ENCODE measurements at places on chromosomes 2 and 18.

GRCh38 chr2:170925923-170926322, 3.1 kb upstream of the GORASP2 start:
- DNase-seq: no peak

DNA sequence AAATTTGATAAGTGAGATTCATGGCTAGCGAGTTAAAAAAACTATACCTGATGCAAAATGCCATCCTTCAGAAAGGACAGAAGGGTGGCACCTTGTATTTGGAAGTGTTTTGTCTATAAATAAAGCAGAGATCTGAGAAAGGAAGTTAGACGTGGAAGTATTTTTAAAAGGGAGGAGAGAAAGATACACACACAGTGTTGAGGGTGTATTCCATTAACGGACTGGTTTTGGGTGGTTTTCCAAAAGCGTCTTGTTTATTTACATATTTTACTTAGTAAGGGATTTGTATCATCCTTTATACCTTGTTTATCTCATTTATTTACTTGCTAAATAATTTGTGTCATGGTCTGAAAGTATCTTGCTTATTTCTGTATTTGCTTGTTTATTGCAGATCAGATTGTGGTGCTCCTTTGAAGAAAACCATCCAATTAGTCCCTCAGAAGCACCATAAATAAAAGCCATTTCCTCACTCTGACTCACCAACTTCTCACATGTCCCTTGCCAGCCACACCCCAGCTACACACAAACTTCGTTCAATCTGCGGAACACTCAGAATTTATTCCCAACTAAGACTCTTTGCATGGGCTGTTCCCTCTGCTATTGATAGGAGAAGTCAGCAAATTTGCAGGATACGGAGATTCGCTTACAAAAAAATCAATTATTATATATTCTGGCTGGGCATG, 90.8 kb downstream of the FAM124B start:
- no peak for DNase-seq

GRCh38 chr2:112889976-112890375, 21.0 kb upstream of the IL37 start:
- DNase-seq: no peak

DNA sequence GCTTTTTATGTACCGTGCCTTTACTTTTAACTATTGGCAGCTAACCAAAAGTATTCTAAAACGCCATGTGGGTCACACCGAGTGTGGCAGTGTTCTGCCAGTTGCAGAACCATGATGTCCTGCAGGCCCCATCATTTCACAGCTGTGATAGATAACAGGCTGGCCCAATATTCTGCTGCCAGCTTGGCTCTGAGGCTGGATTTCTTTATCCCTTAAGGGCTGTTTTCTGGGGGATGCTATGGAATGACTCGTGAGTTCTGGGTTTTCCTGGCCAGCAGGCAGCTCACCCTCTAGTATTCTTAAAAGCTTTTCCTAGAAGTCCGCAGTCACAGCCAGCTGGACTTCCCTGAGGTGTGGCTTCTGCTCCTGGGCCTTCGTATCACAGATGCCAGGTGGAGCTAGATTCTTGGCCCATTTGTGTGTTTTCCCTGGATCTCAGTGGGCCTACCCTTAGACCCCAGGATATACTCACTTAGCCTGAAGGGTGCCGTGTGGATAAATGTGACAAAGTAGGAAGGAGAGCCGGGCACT, 41.0 kb downstream of the FHOD3 start:
- no peak for DNase-seq

DNA sequence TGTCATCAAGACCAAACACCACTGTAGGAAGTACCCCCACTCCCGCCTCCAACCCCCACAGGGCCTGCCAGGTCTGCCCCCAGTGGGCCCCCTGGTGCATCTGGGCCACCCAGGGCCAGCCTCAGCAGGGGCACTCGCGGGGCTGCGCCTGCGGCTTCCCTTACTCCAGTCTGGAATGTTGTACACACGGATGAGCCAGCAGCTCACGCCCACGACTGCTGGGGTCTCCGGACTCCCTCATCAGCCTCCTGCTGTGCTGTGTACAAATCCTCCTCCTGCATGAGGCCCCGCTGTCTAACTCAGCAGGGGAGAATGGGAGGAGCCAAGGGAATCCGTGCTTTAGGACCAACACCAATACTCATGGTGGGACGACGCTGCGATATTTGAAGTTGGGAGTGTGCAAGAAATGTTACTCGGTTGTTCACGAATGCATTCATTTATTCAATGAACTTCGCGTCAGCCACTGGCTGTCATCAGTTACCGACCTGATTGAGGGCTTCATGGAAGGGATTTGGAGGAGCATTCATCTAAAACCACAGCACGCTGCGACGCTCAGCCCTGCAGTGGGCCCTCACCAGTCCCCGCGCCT, 654 bp upstream of the ASB1 start:
- DNase-seq: no peak

DNA sequence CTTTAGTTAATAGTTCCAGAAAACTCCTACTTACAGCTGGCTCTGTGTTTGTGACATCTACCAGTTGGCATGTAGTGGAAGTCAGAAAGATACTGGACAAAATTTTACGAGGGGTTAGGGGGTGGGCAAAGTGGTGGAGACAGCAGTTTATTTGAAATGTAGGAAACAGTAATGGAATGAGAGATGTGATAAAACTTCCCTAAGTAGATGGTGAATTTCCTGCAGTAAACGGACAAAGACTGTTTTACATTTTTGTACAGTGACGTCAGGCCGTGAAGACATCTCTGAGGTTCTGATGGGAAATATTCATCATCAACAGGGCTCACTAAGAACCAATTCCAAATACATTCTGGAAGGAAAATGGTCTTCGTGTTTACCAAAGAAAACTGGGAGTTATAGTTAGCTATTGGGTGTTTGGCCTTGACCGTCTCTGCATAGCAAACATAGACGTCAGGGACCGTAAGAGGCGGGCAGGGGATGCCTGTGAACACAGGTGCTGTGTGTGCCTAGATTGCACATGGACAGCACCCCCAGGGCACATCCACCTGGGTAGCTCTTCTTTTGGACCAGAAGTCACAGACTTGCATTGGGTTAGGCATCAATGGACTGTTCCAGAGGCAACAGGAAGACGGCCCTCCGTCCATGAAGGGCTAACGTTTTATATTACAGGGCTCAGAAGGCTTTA, 131.5 kb downstream of the ZNF516 start:
- no peak for DNase-seq

DNA sequence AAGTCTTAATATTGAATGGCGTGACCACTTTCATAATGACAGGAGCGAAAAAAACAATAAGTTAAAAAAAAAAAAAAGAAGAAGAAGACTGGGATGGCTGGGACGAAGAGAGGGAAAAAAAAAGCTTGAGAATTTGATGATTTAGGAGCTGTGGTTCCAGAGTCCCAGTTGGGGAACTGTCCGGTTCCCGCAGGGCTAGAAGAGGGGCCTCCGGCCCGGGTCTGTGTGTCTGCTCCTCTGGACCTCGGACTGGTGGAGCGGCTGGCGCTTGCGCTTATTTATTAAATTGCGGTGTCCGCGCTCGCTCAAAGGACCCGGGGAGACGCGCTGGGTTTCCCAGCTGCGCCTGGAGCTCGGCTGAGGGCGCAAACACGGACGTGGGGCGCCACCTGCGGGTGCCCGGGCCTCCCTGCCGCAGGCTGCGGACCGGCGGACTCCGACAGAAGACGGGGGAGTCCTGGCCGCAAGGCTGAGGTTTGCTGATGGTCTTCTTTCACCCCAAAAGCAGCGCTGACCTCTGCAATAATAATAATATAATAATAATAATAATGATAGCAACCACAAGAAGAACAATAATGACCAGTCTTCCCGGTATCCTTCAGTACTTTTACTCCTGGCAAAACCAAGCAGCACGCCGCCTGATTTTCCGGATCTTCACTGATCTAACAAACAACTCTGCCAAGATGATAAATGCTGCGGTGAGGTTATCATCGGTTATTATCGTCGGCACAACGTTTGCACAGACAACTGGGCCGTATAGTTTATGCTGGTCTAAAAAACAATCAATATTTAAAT, at the start of gene CBLN2:
TSS of gene CBLN2 (minus strand) at position 251 of the 795 bp plus-strand sequence. CDS start 2,182 bp downstream, outside the sequence.
- peak; percentile 93 for DNase-seq

DNA sequence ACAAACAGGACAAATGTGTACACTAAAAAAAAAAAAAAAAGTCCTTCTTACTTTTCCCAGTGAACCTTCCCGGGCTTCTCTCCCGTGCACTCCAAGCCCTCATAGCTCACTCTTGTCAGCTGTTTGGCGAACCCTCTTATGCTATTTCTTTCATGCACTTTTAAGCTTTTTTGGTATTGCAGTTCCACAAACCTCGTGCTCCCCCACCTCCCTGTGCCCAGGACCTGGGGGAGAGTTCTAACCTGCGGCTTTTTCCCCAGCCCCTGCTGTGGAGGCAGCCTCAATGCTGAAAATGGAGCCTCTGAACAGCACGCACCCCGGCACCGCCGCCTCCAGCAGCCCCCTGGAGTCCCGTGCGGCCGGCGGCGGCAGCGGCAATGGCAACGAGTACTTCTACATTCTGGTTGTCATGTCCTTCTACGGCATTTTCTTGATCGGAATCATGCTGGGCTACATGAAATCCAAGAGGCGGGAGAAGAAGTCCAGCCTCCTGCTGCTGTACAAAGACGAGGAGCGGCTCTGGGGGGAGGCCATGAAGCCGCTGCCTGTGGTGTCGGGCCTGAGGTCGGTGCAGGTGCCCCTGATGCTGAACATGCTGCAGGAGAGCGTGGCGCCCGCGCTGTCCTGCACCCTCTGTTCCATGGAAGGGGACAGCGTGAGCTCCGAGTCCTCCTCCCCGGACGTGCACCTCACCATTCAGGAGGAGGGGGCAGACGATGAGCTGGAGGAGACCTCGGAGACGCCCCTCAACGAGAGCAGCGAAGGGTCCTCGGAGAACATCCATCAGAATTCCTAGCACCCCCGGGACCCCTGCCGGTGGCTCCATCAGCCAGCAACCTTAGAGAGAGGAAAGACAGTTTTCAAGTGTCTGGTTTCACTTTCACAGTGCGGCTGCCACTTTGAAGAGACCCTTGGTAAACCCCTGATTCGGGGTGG, 826 bp downstream of the KCNE4 start:
- no peak for DNase-seq

- no peak for DNase-seq
These were observed 150.0 kb upstream of the ARHGAP28 start for GRCh38 chr18:6579486-6579885.

GRCh38 chr2:157911750-157912149, 35.6 kb upstream of the ACVR1 start:
- DNase-seq: no peak

- no peak for DNase-seq
These were observed 92.1 kb downstream of the ACKR3 start for GRCh38 chr2:236661762-236662110.

DNA sequence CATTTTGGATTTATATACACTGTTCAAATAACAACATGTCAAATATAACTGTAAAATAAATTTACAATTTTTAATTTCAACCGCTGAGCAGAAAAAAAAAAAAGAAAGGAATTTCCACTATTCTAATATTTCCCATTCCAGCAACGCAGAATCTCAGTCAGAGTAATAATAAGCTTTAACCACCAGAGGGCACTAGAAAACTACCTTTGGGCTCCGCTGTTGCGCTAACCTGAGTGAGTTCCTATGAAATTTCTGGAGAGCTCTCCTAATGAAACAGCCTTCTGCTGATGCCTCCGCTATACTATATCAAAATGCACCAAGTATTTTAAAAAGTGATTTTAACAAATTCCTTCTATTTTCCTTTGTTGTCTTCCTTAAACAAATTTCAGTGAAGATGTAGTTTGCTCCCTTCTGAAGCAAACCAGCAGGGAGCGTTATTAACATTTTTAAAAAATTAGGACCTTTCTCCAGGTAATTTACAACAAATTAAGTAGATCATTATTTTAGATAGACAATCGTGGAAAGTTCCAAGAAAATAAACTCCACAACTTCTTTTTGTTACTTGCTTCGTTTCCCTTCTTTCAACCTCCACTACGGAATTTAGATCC, 23.0 kb downstream of the ERMN start:
- no peak for DNase-seq

GRCh38 chr2:46747297-46747818, 168.2 kb downstream of the MCFD2 start:
- no peak for DNase-seq

DNA sequence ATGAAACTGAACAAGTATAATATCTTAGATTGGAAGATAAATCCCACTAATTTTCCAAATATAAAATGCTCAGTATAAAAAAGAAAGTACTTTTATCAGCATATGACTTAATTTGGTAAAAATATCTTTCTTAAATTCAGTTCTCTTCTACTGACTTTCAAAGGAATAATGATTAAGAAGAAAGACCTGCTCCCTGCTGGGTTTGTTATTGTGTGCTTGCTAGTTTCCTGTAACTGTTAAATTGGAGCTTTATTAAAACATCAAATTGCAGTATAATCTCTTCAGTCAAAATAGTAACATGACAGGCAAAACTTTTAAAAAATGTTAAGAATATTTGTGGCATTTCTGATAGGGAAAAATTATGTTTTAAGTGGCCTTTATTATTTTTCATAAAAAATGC, 1317.4 kb upstream of the CDH2 start:
- DNase-seq: no peak

- peak; percentile 50 for DNase-seq
These were observed 30.0 kb downstream of the THNSL2 start for GRCh38 chr2:88199912-88200682.

DNA sequence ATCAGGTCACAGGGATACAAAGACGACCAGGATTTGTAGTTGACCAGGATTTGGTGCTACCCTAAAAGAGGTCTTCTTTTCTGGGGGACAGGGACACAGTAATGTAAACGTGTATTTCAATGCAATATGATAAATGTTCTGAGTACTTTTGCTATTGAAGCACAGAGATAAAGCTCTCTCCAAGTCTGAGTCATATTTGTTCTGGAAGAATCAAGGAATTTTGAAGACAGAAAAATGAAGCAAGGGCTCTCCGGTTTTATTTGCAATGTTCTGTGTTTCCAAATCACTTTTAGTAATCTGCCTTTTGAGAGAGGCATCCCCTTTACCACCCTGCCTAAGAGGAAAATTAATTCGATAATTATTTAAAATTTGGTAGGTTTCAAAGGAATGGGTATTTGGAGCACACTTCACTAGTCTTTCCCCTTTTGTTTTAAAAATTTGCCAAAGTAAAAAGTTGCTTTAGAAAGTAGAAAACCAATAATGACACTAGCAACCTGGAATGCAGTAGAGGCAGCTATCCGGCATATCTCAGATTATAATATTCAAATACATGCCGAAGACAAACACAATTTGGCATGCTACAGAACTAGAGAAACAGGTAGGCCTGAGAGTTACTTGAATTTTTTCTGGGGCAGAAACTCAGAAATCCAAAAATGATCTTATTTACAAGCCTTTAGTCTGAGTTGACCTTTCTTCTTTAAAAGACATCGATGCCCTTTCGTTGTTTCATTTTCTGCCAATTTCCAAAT, 82.7 kb downstream of the MREG start:
- no peak for DNase-seq

DNA sequence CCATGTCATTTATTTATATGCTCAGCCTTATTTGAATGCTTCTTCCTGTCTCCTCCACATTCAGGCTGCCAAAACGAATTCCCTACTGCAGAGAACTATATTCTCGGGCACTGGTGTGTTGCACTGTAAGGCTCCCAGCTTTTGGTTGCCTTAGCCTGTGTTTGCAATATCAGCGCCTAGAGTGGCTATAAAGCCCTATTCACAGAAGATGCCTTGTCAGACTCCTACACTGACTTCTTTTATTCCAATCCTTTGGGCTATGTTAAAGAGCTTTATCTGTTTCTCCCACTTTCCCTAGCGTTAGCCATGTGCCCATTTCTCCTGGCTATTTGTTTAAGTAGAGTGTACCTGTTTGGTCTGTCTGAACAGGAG, 62.4 kb upstream of the EHBP1 start:
- DNase-seq: no peak
